Jurkat, Clone E6-1 (cell line): ENCODE measurements at places on chromosomes 2 and 18.
A peak's percentile ranks its signal among the peaks of the same experiment; 100 is the strongest.

- no peak for DNase-seq
These were observed 248.2 kb downstream of the TMX3 start for GRCh38 chr18:68466672-68467071.

DNA sequence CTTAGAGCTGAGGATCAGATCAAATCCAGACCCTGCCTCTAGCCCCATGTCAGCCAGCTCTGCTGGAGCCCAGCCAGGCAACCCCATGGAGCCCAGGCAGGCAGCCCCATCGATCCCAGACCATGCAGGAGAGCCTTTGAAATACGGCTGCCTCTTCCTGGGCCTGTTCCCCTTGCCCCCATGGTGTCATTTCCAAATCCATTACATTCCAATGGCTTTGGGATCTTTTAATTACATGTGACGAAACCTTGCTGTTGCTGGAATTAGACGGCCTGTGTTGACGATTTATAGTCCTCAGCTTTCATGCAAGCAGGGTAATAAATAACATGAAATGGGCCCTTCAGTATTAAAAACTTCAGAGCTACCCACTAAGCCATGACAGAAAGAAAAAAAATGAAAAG, 75.8 kb upstream of the SLC14A2 start:
- DNase-seq, result no peak

DNA sequence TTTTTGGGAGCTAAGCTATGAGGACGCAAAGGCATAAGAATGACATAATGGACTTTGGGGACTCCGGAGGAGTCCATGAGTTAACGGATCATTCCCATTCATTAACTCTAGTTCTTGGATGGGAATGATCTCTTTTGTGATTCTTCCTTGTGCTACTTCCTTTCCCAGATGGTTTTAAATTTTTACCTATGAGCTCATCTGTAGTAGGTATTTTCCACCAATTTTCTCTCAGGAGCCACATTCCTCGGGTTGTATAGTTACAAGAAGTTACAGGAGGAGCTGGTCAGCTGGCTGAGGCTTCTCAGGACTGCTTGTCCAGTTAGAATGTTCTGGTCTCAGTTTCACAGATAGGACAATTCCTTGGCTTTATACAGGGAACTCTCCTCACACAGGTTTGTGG, 42.9 kb upstream of the LPIN2 start:
- DNase-seq, result no peak

DNA sequence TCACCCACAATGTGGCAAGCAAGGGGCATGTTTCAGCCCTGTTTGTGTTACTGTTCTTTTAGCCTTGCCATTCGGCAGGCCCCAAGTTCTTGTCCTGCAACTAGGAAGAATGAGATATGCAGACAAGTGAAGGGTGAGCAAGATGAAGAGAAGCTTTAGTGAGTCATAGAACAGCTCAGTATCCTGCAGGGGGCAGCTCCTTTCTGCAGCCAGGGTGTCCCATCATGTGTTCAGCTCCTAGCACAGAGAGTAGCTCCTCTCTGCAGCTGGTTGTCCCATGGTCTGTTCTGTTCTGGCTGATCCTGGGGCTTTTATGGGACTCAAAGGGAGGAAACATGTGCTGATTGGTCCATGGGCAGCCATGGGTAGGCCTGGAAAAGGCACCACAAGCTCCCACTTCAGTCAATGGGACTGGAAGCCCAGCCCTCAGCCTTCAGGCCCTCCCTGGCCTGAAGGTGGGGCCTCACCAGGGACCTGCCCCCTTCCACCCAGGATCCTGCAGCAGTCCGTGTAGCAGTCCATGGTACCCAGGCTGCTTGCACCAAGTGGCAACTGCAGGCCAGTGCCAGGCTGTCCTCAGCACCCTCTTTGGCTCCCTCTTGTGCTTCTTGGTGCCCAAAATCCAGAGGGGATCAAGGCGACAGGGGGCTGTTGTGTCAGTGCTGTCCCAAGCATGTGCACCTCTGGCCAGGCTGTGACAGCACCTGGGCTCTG, 326.4 kb downstream of the NR4A2 start:
- no peak for DNase-seq

DNA sequence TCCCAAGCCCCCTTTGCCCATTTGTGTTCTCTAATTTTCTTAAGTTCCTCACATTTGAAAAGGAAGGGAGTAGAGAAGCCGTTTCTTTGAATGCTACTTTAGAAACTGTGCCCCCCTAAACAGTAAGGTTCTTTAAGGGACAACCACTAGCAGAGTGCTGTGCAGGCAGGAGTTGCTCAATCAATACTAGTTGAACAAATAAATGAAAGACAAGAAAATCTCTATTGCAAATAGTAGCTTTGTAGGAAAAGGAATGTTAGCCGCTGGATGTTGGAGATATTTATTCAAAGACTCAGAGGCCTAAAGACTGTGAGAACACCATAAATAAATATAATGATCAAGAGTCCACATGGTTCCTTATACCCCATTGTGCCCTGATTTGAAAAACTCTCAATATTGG, 119.8 kb upstream of the SMAD7 start:
- no peak for DNase-seq

GRCh38 chr18:70311726-70312125, 22.9 kb downstream of the SOCS6 start:
- DNase-seq, result no peak

DNA sequence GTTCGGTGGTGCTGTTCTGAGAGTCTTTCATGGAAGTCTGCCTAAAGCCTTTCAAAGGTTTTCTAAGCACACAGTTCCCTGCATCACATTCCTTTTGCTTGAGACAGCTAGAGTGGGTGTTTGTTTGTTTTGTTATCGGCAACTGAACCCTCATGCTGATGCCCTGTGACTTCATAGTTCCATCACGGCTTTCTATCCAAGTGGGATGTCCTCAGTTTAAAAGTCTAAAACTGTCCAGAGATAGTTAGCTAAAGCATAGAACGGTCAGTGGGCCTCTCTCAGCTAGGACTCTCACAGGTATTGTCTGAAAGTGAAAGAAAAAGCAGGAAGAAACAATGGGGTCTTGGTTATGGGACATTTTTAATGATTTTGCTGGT, 337.3 kb downstream of the OSR1 start:
- DNase-seq, result no peak

- DNase-seq, result no peak
These were observed 106.2 kb downstream of the CYRIA start for GRCh38 chr2:16559278-16560067.

DNA sequence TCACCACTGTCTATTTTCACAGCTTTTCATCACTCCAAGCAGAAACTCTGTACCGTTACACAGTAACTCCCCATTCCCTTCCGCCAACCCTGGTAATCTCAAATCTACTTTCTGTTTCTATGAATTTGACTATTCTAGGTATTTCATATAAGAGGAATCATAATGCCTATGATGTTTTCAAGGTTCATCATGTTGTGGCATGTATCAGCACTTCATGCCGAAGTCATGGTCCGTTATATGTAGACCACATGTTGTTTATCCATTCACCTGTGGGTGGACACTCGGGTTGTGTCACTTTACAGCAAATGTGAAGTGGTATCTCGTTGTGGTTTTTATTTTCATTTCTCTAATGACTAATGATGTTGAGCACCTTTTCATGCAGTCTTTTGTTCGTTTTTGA, 21.6 kb downstream of the CPSF3 start:
- DNase-seq, result no peak

DNA sequence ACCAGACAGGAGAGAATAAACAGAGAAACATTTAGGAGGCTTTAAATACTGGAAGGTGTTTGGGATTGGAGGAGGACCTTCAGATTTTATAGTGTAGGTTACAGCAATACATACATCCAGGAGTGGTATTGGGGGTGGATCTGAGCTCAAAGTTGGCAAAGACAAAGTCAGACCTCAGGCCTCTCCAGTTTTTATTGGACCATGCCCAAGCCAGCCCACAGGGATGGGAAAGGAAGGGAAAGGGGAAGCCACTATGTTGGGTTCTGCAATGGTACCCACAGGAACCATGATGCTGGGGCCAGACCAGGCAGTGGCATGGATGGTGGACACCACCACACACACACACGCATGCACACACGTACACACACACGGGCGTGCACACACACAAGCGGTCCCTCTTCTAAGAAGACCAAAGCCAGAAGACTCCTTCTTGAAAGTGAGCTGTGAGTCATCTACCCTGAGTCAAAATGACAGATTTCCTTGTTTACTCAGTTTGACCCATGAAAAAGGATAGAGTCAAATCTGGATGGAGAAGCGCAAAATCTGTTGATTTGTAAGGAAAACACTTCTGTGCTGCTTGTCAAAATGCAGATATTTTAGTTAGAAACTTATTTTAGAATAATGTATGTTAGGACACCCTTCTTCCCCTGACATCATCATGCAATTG, 87.9 kb downstream of the TRABD2A start:
- DNase-seq, result no peak

GRCh38 chr2:2131075-2131789, 199.8 kb downstream of the MYT1L start:
- no peak for DNase-seq

GRCh38 chr18:3498698-3499471, 48.9 kb downstream of the TGIF1 start:
- DNase-seq, result no peak

GRCh38 chr2:109591206-109591605, 22.6 kb downstream of the SEPTIN10 start:
- no peak for DNase-seq

- DNase-seq, result no peak
These were observed 84.5 kb upstream of the SLC1A4 start for GRCh38 chr2:64904413-64905329.

GRCh38 chr18:37612524-37613252, 47.1 kb upstream of the CELF4 start:
- no peak for DNase-seq

DNA sequence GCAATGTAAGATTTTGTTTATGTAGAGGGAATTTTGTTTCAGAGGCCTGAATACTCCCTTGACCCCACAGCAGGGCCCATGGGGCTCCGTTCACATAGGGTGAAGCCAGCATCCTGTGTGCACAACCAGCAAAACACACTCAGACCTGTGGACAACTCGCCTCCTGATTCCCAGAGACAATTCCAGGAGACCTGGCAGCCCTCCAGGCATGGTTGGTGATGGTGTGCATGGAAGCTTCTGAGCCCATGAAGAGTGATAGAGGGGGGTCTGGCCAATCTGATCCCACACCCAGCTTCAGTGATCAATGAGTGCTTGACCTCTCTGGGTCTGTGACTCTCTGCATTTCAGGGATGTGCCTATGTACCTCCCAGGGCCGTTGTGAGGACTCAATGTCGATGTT, 91.0 kb upstream of the RAB6C start:
- DNase-seq, result no peak

DNA sequence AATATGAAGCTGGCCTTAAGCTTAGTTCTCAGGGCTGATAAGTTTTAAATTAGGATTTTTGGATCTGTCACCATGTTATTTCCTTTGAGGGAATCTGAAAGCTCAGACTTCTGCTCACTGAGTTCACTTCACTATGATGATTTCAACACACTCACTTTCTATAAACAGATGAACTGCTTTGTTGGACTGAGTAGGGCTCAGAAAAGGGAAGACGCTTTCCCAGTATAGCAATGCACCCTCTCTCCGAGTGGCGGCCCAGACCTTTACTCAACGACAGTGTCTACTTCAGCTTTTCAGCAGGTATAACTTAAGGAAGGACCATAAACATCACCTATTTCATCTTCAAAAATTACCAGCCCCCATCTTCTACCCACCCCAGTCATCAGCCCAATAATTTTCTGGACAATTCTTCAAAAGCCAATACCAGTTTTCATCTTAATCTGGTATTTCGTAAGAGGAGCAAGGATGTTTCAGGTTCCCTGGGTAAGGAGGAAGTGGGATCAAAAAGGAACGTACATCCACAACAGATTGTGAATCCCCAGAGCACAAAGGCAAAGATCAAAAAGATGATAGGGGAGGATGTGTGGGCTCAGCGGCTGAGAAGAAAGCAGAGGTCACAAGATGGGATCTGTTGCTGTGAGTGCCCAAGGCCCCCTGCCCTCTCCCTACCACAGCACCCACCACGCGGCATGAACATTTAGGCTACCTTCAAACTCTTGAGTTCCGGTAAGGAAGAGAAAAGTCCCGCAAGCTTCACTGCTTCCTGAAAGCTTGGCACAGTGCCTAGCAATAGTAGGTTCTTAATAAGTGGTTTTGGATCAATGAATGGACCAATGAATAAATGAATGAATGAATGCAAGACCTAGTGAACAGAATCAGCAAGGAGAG, 41.9 kb downstream of the LPIN2 start:
- peak; percentile 54 for DNase-seq

DNA sequence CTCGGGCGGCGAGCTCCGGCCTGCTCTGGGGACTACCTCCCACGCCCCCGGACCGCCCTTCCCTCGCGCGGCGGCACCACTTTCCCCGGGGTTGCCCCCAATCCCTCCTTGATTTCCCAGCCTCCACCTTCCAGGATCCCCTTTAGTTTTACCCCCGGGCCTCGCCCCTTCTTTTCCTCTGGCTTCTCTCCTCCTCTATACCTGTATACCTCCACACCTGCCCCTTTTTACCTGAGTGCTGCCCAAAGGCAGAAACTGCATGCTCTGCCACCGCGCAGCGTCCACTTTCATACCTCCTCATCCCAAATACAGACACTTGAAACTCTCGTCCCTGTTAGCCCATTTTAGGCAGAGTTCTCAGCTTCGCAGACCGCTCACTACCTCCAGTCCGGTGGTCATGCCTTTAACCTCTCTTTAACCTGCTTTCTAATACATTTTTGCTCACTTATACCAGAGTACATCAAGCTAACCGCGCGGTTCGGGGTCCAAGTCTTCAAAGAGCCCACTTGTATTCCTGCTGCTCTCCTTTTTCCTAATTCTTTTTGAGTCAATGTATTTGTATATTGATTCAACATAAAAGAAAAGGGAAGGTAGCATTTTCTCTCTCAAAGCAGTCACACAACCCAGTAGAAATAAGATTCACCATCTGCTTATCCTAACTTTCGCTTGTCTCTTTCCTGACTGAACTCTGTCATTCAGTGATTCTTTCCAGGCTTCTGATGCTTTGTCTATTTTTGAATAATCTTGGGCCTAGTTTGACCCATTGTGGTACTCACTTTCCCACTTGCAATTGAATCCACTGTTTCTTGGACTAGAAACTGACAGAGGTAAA, 901 bp downstream of the SPOPL start:
- no peak for DNase-seq

- no peak for DNase-seq
These were observed 439.5 kb upstream of the ETAA1 start for GRCh38 chr2:66957677-66958076.

- DNase-seq, result peak; percentile 89
These were observed 58.2 kb downstream of the ADI1 start for GRCh38 chr2:3460831-3461800.

GRCh38 chr2:171487803-171488259, 34.4 kb upstream of the CYBRD1 start:
- DNase-seq, result no peak

DNA sequence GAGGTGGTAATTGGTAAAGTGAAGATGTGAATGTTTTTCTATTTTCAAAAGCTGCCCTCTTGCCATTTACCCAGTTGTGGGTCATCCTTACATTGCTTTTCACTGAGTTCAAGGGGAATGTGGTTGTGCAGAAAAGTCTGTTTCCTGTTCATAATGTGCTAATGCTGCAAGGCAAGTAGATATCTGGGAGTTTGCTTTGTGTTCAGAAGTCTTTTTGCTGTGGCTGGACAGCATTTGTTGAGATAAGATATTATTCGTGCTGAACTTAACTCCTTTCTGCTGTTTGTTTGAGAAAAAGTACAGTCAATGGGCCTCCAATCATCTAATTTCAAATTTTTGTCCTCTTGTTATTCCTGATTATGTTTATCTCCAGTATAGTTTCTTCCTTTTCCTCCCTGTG, 263.2 kb downstream of the LTBP1 start:
- DNase-seq, result peak; percentile 41

GRCh38 chr2:46554397-46554796, 75.0 kb downstream of the TMEM247 start:
- no peak for DNase-seq

GRCh38 chr2:159683817-159684216, 28.5 kb upstream of the MARCHF7 start:
- no peak for DNase-seq
